Articular chondrocyte of knee joint (primary cell): ENCODE measurements at places on chromosomes 3 and 15. TPM values are rescaled to one million over a fixed set of nuclear protein-coding genes. Genes with fewer than 3 reads are reported as not detected.

Gene HTR3E
- not detected in 2 replicates for total RNA-seq

Gene STARD9
- total RNA-seq = 4.5 and 4.7 TPM in 2 replicates

Gene SNTN
- total RNA-seq = not detected in 2 replicates

Gene CHMP2B
- total RNA-seq = 49.9 and 55.8 TPM in 2 replicates

Gene LIPH
- total RNA-seq = under 0.01 TPM in 1 of 2 replicates, not detected in the other

Gene FANCD2
- 6.7 and 19.5 TPM in 2 replicates for total RNA-seq

Gene KLF13
- 38.8 and 51.6 TPM in 2 replicates for total RNA-seq

Gene TTBK2
- total RNA-seq = 12.2 and 12.3 TPM in 2 replicates

Gene MOBP
- not detected in 2 replicates for total RNA-seq

Gene ECE2
- total RNA-seq = not detected in 2 replicates

Gene CEMIP
- total RNA-seq = 1,480 and 1,735 TPM in 2 replicates

Gene SCAANT1
- not detected in 2 replicates for total RNA-seq

Gene DAPK2
- 14.8 and 20.4 TPM in 2 replicates for total RNA-seq
